NCI-H1105 treated with DMSO at 0.1 percent for 48 hours (cell line): ENCODE measurements at places on chromosomes 6 and 20.

GRCh38 chr20:24341781-24342180 lies 127.6 kb upstream of the SYNDIG1 start:
- DNase-seq: no peak

- DNase-seq: no peak
Observed at GRCh38 chr20:50431066-50431450, 79.1 kb upstream of the PTPN1 start.

DNA sequence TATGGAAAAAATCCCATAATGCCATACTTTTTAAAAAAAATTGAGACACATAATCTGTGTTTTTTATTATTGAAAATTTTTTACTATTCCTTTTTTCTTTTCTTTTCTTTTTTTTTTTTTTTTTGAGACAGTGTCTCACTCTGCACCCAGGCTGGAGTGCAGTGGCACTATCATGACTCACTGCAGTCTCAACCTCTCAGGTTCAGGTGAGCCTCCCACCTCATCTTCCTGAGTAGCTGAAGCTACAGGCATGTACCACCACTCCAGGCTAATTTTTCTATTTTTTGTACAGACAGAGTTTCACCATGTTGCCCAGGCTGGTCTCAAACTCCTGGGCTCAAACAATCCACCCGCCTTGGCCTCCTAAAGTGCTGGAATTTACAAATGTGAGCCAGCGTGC lies 100.4 kb downstream of the AFG1L start:
- DNase-seq: no peak

DNA sequence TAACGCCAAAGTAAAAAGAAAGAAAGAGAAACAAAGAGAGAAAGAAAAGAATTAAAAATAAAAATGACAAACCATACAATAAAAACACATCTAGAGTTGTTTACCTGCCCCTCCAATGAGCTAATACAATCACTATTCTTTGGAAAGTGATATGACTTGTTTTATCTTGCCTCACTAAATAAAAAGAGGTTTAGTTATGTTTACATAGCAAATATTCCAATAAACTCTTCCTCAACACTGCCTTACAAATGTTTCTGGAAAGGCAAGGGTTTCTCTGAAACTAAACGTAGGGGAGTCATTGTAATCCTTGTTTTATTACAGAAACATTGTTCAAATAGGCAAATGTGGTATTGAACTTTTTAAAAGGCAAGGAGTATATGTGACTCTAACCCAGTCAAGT lies 396.2 kb downstream of the EPM2A start:
- DNase-seq: peak; percentile 69
